CD4-positive, alpha-beta memory T cell (primary cell): ENCODE measurements at places on chromosomes 7 and 10.

DNA sequence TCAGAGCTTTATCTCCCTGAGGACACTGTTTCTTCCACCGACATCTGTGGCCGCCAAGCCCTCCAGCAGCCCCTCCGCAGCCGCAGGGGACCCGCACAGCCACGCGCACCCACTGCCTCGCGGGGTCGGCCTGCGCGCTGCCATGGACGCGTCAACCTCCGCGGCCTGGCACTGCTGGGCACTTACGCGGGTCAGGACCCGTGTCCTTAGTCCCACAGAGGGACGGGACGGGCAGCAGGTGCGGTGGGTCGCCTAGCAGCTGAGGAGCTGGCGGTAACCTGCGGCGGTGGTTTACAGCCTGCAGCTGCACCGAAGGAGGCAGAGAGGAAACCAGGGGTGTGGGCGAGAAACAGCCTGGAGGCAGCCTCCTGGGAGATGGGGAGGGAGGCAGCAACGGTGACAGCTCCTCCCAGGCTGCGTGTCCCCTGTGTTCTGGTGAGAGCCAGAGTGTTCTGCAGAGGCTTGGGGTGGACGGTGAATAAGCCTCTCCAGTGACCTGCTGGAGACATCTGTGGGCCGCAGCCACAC lies 61.3 kb downstream of the SEC61G start:
- H3K36me3 ChIP-seq = no peaks in the 10 kb centered on the region
- H3K4me1 ChIP-seq = no peaks in the 10 kb centered on the region
- H3K27me3 ChIP-seq = no peaks in the 10 kb centered on the region
- H3K27ac ChIP-seq = no peak overlapping the region
- no peak for DNase-seq
- no peak overlapping the region for H3K4me3 ChIP-seq

GRCh38 chr10:121753726-121754476 lies 155.7 kb upstream of the FGFR2 start:
- no peaks in the 10 kb centered on the region for H3K27me3 ChIP-seq
- H3K27ac ChIP-seq = no peak overlapping the region
- no peaks in the 10 kb centered on the region for H3K4me1 ChIP-seq
- no peak for DNase-seq
- H3K4me3 ChIP-seq = no peak overlapping the region

GRCh38 chr7:96786998-96787395 lies 77.4 kb upstream of the SEM1 start:
- no peaks in the 10 kb centered on the region for H3K36me3 ChIP-seq
- H3K27me3 ChIP-seq = no peaks in the 10 kb centered on the region
- H3K4me1 ChIP-seq = no peaks in the 10 kb centered on the region
- no peak overlapping the region for H3K4me3 ChIP-seq
- DNase-seq = no peak

DNA sequence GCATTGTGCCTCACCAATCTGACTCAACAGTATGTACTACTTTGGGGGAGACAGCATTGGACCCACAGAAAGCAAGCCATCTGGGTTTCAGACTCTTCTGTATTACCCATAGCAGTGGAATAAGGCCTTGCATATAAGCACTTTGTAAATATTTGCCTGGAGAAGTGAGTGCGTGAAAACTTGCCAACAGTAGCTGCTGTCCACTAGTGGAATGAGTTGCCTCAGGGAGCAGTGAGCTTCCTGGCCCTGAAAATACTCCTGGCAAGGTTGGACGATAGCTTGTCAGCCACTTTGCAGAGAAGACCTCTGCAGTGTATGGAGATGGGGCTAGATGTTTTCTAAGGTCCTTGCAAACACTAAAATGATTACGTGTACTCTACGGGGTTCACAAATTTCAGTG lies 21.6 kb downstream of the GARS1 start:
- no peak overlapping the region for H3K4me3 ChIP-seq
- H3K27me3 ChIP-seq = no peaks in the 10 kb centered on the region
- H3K36me3 ChIP-seq = peaks cover 58% of the 10 kb centered on the region
- H3K4me1 ChIP-seq = no peaks in the 10 kb centered on the region

DNA sequence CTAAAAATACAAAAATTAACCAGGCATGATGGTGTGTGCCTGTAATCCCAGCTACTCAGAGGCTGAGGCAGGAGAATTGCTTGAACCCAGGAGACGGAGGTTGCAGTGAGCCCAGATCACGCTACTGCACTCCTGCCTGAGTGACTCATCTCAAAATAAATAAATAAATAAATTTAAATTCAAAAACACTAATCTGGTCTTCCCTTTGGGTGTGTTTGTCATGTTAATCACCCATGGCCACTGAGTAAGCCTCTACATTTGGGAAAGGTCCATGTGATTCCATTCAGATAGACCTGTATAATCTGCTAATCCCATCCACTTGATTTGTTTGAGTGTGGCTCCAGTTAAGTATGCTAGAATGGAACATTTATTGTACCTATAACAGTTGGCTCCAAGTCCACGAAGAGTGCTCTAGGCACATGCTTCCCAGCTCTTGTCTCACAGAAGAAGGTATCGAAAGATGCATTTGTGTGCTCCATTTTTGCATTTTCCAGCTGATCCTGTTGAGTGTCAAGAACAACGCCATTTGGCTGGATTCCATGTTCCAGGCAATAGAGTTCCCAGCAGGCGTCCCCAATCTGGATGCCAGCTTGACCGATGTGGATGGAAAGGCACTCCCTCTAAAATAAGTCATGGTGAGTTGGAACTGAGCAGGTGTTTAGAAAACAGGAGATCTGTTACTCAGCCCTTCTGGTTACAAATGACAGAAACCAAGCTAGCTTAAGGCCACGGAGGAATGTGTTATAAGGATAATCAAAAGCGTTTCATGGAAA lies 4.0 kb downstream of the TUBAL3 start:
- no peak overlapping the region for H3K4me3 ChIP-seq
- H3K36me3 ChIP-seq = no peaks in the 10 kb centered on the region
- peaks cover 8% of the 10 kb centered on the region for H3K27me3 ChIP-seq
- no peaks in the 10 kb centered on the region for H3K4me1 ChIP-seq

- no peaks in the 10 kb centered on the region for H3K36me3 ChIP-seq
- H3K27me3 ChIP-seq = no peaks in the 10 kb centered on the region
- DNase-seq = no peak
- H3K4me1 ChIP-seq = no peaks in the 10 kb centered on the region
- H3K4me3 ChIP-seq = no peak overlapping the region
Measured at GRCh38 chr7:133165001-133165400, 83.1 kb upstream of the CHCHD3 start.

DNA sequence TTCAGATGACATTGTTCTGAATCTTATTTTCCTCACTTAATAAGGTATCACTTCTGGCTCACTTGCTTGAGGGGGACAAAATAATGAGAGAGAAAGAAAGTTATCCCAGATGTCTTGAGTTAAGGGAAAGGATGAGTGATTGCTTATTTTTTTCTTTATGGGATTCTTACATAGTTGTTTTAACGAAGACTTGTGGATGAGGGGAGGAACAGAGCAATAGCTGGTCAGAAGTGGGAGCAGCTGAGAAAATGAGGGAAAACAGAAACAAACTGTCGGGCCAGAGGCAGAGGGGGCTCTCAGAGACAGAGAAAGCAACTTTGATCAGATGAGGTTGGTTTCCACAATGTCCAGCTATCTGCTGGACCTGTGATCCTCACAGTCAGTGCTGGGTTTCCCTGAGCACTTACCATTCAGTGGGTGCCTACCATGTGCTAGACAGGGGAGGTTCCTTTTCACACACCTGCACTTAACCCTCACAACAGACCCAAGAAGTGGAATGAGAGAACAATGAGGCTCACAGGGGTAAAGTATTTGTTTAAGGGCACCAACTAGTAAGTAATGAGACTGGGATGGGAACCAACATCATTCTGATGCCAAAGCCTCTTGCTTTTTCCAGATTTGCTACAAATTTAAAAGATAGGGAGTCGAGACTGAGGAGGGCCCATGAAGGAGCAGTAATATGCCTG lies 64.2 kb downstream of the BICC1 start:
- H3K27ac ChIP-seq = no peak overlapping the region
- H3K27me3 ChIP-seq = no peaks in the 10 kb centered on the region
- no peaks in the 10 kb centered on the region for H3K36me3 ChIP-seq
